Activated T-helper 2 cell treated with anti-CD3 and anti-CD28 coated beads, Interferon-gamma antibody, Interleukin-2, Interleukin-4, amounts not matched to agents 10 μg/mL and 5 μg/mL and 100 μg/mL, durations not matched to agents 14 hours and 24 hours and 36 hours (primary cell): ENCODE measurements at places on chromosomes 6 and 20. TPM values are rescaled to one million over a fixed set of nuclear protein-coding genes. Genes with fewer than 3 reads are reported as not detected.

GRCh38 chr20:5128886-5129285 is 2.1 kb downstream of the CDS2 start:
- no peak for DNase-seq

DNA sequence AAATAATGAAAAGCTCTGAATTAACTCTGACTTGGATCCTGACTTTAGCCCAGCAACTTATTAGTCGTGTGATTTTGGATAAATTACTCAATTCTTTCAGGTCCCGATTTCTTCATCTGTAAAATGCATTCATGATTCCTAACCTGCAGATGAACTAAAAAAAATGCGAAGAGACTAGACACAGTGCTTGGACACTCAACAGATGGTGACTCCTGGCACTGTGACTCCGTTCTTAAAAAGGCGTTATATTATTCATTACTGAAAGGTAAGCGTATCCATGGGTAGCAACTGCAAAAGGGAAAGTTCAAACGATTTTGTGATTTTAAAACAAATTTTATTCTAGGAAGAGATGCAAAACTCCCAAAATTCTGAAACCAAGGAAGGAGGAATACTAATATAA is 226.3 kb downstream of the KIF16B start:
- no peak for DNase-seq

DNA sequence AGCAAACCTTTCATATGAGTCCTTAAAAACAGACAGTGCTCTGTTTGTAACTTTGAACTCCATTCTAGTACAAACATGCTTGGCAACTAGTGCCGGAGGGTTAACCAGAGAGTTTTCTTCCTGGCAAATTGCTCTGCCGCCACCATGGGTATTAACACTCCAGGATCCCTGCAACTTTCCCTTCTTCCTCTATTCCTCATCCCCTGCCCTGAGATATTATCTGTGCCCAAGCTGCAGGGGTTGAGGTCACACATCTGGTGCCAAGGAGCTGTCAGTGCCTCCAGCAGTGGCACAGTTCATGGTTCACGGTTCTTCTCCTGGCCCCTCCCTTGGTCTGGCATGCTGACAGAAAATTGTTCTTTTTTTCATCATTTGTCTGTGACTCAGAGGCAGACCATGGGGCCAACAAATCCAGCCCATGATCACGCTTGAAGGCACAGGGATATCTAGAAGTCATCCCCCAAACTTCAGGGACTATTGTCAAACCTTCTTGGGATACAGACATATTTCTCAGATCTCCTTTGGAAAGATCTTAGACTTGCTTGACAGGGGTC is 77.5 kb downstream of the ATXN1 start:
- no peak for DNase-seq

GRCh38 chr6:27770724-27771123 is 141.5 kb downstream of the OR2B2 start:
- no peak for DNase-seq

DNA sequence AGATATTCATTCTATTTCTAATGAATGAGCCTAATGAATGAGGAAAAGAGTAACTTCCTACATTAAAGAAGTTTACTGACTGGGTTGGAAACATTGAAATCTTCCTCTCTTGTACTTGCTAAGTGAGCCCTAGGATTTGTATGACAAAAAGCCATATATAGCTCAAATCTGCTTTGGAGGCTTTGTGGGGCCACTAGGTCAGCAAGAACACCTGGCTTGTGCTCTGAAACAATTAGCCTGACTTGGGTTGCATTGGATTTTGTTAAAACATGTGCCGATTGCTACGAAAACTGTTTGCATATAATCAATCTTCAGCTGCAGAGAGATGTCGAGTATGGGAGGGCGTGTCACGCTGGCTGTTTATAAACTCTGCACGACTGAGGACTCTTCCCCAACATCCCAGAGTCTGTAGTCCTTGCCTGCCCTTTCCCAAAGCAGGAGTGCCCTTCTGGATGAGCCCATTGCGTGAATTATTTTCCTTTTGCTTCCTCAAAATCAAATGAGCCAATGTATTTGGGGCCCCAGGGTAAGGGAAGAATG is 684.8 kb downstream of the DHX35 start:
- no peak for DNase-seq

DNA sequence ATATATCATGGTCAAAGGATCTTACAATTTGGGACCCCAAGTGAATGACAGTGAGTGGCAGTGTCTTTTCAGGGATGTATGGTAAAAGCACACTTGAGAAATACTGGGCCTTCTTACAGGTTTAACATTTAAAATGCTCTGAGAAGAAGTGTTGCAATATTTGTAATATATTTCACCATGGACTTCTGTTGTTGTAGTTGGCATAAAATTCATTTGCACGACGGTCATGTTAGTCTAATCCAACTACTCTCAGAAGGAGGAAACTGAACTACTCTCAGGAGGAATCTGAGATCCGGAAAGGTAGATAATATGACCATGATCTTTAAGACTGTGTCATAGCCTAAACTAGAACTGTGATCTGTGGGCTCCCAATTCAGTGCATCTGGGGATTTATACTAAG is 700.1 kb downstream of the HDGFL1 start:
- no peak for DNase-seq

GRCh38 chr6:32984622-32985389 is 16.4 kb downstream of the BRD2 start:
- peak; percentile 75 for DNase-seq

The TMEM14A gene
- 17.0 and 18.9 TPM in 2 replicates for total RNA-seq

The WFDC10B gene
- not detected in 2 replicates for total RNA-seq
